ENCODE measurements at places on chromosomes 4 and X. TPM values are rescaled to one million over a fixed set of nuclear protein-coding genes. Genes with fewer than 3 reads are reported as not detected.
A peak's percentile ranks its signal among the peaks of the same experiment; 100 is the strongest.

RASGEF1B gene
- polyA plus RNA-seq, result 12.1 TPM

LARP1B gene
- polyA plus RNA-seq, result 25.2 TPM

GRCh38 chrX:124272370-124272982 lies 60.0 kb upstream of the TEX13D start:
- no peak for DNase-seq

- DNase-seq, result no peak
Observed at GRCh38 chr4:186771624-186772023, 48.0 kb upstream of the FAT1 start.

GRCh38 chr4:159562366-159562765 lies 459.5 kb downstream of the RAPGEF2 start:
- no peak for DNase-seq

- peak; percentile 5 for DNase-seq
Observed at GRCh38 chrX:49001521-49002090, 458 bp downstream of the GRIPAP1 start.
